ENCODE measurements at places on chromosomes 4 and X. TPM values are rescaled to one million over a fixed set of nuclear protein-coding genes. Genes with fewer than 3 reads are reported as not detected.

The PROM1 gene
- total RNA-seq, result 0.13 TPM

The UTP3 gene
- total RNA-seq, result 15.6 TPM

The NOCT gene
- 44.0 TPM for total RNA-seq

The CENPE gene
- 5.5 TPM for total RNA-seq

The ERVMER34-1 gene
- total RNA-seq, result not detected

The PAGE2 gene
- total RNA-seq, result not detected

The PCSK1N gene
- 10.7 TPM for total RNA-seq

The IL1RAPL1 gene
- total RNA-seq, result 0.78 TPM

The USP51 gene
- total RNA-seq, result 2.3 TPM

The MND1 gene
- 0.79 TPM for total RNA-seq

The ZNF711 gene
- total RNA-seq, result 0.33 TPM

The CORIN gene
- total RNA-seq, result 2.4 TPM

The NPNT gene
- not detected for total RNA-seq

The GCNA gene
- total RNA-seq, result 2.9 TPM

The RBMXL3 gene
- total RNA-seq, result not detected

The BTK gene
- total RNA-seq, result not detected

The KIF4A gene
- 2.2 TPM for total RNA-seq

The SLC6A14 gene
- total RNA-seq, result not detected

The BEX5 gene
- total RNA-seq, result not detected

The HSFX3 gene
- total RNA-seq, result not detected

The MAGEA2B gene
- total RNA-seq, result not detected

The SOX3 gene
- total RNA-seq, result not detected

The FAM184B gene
- 0.10 TPM for total RNA-seq

The LINC00632 gene
- 13.3 TPM for total RNA-seq

The DOK7 gene
- total RNA-seq, result 0.20 TPM

The SHROOM2 gene
- total RNA-seq, result 0.72 TPM

The CA5B gene
- 12.1 TPM for total RNA-seq

The RNF175 gene
- total RNA-seq, result not detected

The TRIML2 gene
- not detected for total RNA-seq

The SASH3 gene
- total RNA-seq, result not detected

The ERAS gene
- total RNA-seq, result 0.13 TPM

The GABRE gene
- 33.6 TPM for total RNA-seq

The CWH43 gene
- total RNA-seq, result not detected

The IL21 gene
- not detected for total RNA-seq

The PNCK gene
- 3.1 TPM for total RNA-seq

The CSAG2 gene
- total RNA-seq, result not detected

The MAGED4 gene
- 60.0 TPM for total RNA-seq

The NAT8L gene
- 0.13 TPM for total RNA-seq

The SLC6A8 gene
- total RNA-seq, result 56.2 TPM

The EDNRA gene
- total RNA-seq, result 9.3 TPM

The INTU gene
- 7.4 TPM for total RNA-seq

The CYP2U1 gene
- total RNA-seq, result 15.9 TPM

The LEF1 gene
- not detected for total RNA-seq

The GLRA3 gene
- total RNA-seq, result not detected

The AFF1 gene
- 20.6 TPM for total RNA-seq

The JADE3 gene
- 6.4 TPM for total RNA-seq
